ENCODE measurements at places on chromosomes 4 and X.

DNA sequence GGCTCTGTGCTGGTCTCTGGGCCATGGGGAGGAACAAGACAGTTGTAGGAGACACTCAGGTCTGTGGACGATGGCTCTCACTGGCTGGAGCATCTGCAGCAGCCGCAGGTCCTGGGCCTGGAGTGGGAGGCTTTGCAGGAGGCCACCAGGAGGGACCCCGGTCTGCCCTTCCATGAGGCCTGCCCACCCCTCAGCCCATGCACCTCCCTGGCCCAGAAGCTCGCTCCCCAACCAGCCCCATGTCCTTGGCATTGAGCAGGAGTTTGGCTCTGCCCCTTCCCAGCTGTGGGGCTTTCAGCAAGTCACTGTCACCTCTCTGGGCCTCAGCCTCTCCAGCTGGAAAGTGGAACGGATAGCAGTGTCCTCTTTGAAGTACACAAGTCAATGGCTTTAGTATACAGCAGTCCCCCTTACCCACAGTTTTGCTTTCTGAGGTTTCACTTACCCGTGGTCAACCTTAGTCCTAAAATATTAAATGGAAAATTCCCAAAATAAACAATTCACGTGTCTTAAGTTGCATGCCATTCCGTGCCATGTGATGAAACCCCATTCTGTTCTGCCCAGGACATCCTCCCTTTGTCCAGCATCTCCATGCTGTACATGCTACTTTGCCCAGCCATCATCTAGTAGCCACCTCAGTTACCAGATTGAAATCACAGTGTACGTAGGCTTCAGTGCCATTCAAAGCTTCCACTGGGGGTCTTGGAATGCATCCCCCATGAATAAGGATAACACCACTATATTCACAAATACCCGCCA lies 104.0 kb downstream of the CPZ start:
- no peak for DNase-seq

DNA sequence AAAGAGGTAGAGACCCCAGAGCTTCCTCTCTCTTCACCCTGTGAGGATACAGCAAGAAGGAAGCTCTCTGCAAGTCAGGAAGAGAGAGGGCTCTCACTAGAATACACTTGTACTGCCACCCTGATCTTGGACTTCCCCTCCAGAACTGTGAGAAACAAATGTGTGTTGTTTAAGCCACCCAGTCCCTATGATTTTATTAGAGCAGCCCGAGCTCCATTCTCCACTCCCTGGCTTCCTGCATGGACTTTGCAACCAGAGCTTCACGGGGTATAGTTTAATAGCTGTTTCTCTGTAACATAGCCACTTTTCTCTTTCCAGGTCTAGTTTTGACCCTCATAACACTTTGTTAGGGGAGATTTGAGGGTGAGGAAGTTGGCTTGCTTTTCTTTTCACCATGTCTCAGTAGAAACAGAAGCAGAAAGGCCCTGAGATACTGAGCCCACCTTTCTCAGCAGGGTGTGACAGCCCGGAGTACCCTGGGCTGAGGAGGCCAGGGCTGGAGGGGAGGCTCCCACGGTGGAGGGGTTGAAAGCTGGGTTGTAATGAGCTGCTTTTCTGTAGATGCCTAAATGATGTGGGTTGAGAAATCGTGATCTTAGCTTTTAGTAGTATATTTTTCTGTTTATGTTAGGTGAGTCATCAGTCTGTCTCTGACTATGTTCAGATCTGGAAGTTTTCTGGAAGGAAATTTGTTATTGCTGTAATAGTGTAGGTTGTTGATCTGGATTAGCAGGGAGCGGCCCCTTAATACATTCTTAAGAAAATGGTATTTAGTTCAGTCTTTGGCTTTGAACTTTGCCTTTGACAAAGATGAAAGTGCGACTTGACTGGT lies 118.6 kb downstream of the PTTG2 start:
- no peak for DNase-seq

DNA sequence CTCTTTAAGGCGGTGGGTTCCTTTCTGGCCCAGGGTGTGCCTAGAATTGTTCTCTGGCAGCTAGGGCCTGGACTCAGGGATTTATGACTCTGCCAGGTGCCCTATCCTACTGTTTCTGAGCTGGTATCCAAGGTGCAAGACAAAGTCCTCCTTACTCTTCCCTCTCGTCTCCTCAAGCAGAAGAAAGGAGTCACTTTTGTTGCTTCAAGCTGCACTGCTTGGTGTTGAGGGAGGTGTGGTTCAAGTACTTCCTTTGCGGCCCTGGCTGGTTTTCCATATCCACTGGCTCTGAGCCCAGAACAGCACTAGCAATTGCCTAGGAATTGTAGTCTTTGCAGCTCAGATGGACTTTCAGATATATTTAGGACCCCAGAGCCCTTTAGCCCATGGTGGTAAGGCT lies 39.3 kb downstream of the RTL3 start:
- no peak for DNase-seq

GRCh38 chr4:180234730-180235129 lies 2008.5 kb upstream of the TENM3 start:
- no peak for DNase-seq

DNA sequence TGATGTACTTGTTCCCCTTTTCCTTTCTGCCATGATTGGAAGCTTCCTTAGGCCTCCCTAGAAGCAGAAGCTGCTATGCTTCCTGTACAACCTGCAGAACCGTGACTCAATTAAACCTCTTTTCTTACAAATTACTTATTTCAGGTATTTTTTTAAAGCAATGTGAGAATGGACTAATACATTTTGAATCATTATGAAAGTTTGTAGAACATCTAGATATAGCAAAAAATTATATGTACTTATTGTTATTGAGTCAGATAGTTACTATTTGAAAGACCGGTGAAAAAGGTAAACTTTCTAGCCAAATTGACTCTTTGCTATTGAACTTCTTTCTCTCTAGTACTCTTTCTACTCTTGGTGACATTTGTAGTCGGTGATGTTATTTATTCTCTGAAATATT lies 777.3 kb upstream of the GALNTL6 start:
- DNase-seq: no peak

DNA sequence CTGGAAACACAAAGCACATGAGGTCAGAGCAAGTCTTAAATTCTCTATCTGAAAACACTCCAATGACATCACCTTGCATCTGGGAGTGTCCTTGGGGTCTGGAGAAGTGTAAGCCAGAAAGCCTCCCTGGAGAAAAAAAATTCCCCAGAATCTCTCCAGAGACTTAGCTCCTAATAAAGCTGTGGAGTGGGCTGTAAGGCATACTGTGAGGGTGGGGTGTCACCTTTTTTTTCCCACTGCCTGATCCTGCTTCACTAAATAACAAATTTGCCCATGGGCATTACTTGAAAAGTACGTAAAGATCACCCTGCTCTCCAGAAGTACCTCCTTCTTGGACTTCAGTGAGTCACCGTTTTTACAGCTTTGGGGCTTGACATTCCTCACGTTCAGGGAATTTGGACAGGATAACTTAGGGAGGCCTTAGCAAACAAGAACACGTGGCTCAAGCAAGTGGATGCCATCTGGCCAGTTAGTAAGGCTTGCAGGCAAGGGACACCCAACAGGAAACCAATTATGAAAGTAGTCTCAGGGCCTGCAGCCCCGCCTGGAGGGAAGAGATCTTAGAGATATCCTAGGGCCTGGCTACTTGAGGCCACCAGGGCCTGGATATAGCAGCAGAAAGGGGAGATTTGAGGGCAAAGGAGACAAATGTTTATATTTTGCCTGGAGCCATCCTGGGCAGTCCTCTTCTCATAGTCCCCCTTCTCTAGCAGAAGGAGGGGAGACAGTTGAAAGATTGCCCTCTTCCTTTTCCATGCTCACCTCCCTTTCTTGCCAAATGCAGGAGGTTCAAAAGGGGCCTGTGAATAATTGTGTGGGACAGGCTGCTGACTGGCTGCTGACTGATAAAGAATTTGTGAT lies 60.1 kb upstream of the PLAC1 start:
- no peak for DNase-seq

DNA sequence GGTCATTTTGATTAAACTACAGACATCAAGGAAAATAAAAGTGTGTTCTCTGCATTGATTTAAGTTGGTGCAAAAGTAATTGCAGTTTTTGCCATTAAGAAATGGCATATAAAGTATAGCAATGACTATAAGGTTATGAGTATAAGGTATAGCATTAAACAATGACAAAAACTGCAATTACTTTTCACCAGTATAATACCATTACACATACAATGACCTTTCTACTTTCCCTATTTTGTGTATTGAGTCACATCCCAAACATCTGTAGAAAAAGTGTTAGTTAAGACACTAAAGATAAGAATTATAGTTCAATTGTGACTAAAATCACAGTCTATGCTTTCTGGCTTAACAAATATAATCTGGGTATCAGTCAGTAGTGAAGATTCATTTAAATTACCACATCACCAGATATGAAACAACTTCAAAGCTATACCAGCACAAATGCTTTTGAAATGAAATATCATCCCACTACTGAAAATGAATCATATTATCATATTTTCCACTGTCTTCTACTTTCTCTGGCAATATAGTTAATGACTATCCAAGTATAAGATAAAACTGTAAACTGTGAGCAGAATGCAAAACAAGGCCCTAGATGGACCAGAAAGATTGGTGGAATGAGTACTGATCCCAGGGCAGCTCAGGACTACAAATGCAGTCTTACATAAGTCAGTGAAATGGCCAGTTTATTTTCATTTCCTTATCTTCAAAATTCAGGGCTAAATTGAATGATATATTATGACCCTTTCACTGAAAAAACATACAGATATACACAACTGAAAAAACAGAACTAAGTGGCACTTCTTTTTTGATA lies 241.1 kb downstream of the ANTXR2 start:
- DNase-seq: no peak

DNA sequence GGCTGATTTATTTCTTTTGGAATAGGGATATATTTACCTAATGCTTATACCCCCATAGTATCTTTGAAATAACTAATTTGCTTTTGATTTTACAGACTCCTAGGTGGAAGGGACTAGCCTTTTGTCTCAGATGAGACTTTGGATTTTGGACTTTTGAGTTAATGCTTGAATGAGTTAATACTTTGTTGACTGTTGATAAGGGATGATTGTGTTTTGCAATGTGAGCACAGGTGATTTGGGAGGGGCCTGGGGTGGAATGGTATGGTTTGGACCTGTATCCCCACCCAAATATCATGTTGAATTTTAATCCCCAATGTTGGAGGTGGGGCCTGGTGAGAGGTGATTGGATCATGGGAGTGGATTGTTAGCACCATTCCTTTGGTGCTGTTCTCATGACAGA lies 117.4 kb upstream of the ZC4H2 start:
- no peak for DNase-seq

DNA sequence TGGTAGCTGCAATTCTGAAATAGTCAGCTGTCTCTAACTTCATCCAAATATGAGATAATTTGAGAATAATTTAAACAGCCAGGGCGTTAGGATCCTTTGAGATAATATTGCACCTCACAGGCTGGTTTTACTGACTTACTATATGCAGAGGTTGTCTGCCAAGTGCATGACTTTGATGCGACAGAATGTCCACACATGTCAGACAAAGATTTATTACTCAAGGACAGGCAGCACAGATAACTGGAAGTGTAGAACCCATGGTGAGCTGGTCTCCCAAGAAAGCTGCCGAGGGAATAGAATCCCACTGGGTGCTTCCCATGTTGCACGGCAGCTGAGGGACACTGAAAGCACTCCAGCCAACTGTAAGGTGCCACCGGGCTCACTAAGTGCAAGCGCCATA lies 166.2 kb upstream of the GALNTL6 start:
- DNase-seq: no peak

DNA sequence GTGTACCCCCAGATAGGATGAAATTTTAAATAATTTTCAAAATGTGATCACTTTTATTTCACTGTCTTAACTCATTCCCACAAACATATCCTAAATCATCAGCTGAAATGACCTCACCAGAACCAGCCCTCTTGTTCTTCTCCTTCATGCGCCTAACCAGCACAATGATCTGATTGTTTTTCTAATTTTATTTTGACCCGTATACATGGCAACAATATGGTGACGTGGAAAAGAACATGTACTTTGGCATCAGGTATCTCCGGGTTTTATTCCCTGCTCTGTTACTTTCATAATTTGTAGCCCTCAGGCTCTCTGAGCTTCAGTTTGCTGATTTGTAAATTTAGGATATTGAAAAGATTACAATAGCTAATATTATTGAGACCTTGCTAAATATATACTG lies 562.4 kb upstream of the ZFP42 start:
- no peak for DNase-seq

DNA sequence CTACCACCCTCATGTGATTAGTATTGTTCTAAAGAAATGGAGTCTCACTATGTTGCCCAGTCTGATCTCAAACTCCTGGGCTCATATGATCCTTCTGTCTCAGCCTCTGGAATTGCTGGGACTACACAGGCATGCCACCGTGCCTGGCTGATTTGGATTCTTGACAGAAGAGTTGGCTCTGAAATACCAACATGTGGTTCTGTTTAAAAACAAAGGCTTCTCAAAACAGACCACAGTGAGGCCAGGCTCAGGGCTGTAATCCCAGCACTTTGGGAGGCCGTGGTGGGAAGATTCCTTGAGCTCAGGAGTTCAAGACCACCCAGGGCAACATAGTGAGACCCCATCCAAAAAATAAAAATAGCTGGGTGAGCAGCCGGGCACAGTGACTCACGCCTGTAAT lies 126.7 kb downstream of the DHRSX start:
- no peak for DNase-seq

GRCh38 chrX:41923978-41924683 lies 777 bp upstream of the CASK start:
- peak; percentile 26 for DNase-seq

DNA sequence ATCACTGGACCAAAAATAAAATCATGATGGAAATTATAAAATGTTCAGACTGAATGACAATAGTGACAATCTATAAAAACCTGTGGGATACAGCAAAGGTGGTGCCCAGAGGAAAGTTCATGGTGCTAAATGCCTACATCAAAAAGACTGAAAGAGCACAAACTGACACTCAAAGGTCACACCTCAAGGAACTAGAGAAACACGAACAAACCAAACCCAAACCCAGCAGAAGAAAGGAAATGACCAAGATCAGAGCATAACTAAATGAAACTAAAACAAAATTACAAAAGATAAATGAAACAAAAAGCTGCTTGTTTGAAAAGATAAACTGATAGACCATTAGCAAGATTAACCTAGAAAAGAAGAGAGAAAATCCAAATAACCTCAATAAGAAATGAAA lies 78.7 kb downstream of the ANAPC10 start:
- no peak for DNase-seq

DNA sequence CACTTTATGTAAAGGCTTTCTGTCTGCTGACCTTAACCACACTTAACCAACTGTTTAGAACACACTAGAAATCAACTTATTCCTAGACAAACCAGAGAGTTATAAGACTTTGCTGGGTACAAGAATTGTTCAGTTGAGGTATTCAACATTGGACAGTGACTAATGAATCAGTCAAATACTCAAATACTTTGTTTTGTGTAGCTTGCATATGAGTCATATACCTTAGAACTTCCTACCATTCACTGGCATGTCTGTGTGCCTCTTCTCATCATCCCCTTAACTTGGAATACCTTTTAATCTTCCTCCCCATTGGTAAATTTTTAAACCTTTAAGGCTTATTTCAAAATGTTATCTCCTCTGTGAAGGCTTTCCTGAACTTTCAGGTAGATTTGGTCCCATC lies 708.8 kb upstream of the GRIA3 start:
- no peak for DNase-seq

- DNase-seq: no peak
These were observed 45.6 kb upstream of the GRIA3 start for GRCh38 chrX:123138473-123138872.

- no peak for DNase-seq
These were observed 55.0 kb downstream of the SYTL5 start for GRCh38 chrX:38061335-38061734.

Measured in stimulated activated CD4-positive, alpha-beta T cell treated with anti-CD3 and anti-CD28 coated beads, Interleukin-4, amount 100 ng/mL, for 1 hour (primary cell).